Left forelimb (tissue), 1 donor: ENCODE measurements at places on chromosomes 1 and 21.

- DNase-seq = peak; percentile 53
Measured at GRCh38 chr21:45322231-45322959, 34.7 kb upstream of the POFUT2 start.

GRCh38 chr1:157154291-157154690 is 16.1 kb upstream of the ETV3 start:
- DNase-seq = no peak

GRCh38 chr1:33255347-33256220 is 708 bp upstream of the ZNF362 start:
- peak; percentile 76 for DNase-seq

GRCh38 chr1:106889583-106889982 is 166.9 kb upstream of the PRMT6 start:
- no peak for DNase-seq
